ENCODE measurements at places on chromosomes 13 and 19.

- DNase-seq, result peak; percentile 65
Observed at GRCh38 chr19:7515645-7516151, at the start of gene ZNF358. ZNF358 (plus strand) TSS chr19:7516103; CDS start chr19:7519243, 3,140 bp downstream.

DNA sequence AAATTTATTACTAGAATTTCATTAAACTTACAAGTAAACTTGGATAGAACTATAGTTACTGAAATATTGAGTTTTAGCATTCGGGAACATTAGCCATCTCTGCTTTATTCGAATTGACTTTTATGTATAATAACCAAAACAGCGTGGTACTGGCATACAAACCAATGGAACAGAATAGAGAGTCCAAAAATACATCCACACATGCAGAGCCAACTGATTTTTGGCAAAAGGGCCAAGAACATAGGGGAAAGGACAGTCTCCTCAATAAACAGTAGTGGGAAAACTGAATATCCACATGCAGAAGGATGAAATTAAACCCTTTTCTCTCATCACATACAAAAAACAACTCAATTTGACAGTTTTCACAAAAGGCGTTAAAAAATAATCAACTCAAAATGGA is 84.3 kb downstream of the EPSTI1 start:
- no peak for DNase-seq

GRCh38 chr19:35991731-35992450 is 3.1 kb upstream of the SDHAF1 start:
- DNase-seq, result no peak

GRCh38 chr13:37479916-37480315 is 118.7 kb downstream of the POSTN start:
- DNase-seq, result no peak

GRCh38 chr13:93714171-93714570 is 487.6 kb downstream of the GPC6 start:
- DNase-seq, result no peak
